ENCODE measurements at places on chromosomes 4 and X.

DNA sequence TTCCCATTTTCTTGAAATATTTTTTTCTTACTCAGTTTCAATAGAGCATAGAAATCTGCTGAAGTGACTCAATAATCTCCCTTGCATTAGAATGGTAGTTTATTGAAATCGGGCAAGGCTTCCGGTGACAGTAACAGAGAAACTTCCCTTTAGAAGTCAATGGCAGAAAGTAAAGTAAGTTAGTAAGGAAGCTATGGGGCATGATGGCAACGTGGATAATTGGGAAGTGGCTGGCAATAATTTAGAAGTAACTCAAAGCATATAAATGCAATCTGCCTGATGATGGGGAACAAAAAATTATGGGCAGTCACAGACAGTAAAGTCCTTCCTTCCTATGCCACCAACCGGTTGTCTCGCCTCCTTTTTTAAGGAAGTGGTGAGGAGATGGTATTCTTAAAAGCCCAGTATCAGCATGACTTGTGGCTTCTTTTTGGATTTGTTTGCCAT is 7.6 kb downstream of the CYBB start:
- no peak for DNase-seq

- no peak for DNase-seq
Observed at GRCh38 chrX:103483720-103484119, 35.6 kb downstream of the RAB40A start.

DNA sequence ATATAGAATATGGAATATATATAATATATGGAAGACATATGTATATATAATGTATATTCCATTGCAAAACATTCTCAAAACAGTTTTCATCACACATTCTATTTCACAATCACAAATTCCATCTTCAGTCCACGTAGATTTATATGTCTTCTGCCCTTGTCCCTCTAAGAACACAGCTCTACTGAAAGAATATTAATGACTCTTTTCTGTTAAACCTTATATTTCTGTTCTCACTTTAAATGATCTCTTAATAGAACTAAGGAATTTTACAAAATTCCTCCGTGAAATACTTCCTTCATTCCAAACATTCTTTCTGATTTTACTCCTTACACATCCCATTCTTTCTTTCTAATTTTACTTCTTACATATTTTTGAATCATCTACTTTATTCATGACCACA is 1043.1 kb upstream of the PABPC4L start:
- no peak for DNase-seq

DNA sequence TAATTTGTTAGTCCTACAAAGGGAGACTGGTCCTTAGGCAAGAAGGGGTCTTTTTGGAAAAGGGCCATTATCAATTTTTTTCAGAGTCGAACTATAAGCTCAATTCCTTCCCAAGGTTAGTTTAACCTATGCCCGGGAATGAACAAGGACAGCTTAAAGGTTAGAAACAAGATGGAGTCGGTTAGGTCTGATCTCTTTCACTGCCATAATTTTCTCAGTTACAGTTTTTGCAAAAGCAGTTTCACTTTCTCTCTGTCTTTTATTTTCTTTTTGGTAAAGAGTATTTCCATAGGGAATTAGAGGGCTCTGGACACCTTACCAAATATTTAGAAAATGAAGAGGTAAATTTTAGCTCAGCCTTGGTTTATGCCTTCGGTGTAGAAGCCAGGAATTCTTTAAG is 64.1 kb downstream of the TRIM2 start:
- DNase-seq, result no peak

DNA sequence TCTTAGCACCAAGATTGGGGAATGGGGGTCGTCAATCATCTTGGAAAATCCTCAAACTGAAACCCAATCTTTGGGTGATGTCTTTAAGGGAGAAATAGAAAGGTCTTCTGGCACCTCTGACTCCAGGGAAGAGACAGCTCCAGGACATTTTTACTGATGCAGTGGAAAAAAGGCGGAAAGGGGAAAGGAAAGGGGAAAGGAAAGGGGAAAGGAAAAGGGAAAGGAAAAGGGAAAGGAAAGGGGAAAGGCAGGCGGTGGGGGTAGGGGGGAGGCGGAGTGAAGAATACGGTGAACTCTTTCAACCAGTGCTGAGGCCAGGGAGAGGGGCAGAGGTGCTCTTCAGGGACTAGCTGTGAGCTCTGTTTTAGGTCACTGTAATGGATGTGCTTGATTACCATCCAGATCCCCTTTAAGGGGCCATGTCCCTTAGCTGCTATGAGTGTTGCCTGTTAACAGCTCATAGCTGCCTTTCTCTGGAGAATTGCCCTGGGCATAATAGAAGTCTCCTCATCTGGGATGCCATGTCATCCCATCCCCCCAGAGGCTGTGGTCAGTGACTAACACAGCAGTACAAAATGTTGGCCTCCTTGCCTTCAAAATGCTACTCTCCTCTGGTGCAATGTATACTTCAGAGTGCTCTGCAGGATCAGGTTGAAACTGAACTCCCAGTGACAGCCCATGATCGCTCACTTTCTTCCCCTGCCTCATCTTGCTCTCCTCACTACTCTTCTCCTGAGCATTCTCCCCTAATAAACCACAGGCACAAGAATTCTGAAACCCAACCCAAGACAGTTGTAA is 92.4 kb upstream of the AP1S2 start:
- DNase-seq, result peak; percentile 32

All from hepatic stellate cell (primary cell).